ENCODE measurements at places on chromosomes 1 and 21.

- DNase-seq, result no peak
Observed at GRCh38 chr1:20793236-20793635, 6.1 kb upstream of the HP1BP3 start.

GRCh38 chr1:186802388-186802787 is 26.4 kb upstream of the PLA2G4A start:
- no peak for DNase-seq

GRCh38 chr21:18705971-18706370 is 302.4 kb upstream of the TMPRSS15 start:
- no peak for DNase-seq

DNA sequence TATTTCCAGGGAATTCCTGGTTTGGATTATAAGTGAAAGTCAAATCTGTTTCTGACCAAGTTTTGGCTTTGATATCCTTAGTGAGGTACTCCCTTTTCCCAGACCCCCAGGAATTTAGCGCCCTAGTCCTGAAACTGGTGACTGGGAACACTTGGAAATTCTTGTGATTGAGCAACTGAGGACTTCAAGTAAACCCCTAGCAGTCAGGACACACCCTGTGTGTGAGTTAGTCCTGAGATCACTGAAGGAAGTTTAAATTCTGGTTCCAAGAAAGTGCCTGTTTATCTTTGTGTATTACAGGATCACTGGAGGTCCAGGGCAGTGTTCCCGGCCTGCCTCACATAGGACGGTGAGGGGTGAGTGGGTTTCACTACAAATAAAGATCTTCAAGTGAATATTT is 95.1 kb upstream of the F3 start:
- DNase-seq, result no peak

DNA sequence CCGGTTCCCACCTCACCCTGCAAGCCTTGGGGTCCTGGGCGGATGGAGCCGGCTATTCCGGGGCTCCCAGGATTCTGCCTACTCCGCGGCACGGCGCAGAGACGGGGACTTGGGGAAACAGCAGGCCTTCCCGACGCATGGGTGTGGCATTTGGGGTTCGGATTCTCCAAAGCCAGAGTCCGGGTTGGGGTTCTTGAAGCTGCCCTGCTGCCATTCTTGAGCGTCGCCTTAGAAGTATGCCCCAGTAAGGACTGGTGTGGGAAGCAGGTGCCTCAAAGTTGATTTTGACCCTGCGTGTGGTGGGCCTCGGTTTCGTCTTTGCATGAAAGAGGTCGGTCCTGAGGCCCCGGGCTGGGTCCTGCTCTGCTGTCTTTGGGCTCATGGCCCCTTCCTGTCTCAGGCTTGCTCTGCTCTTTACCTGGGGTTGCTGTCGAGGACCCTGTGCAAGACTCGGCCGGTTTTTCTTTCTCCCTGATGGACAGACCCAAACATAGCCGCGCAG is 696 bp downstream of the GUK1 start:
- no peak for DNase-seq

GRCh38 chr1:57966751-57967406 is 543.0 kb upstream of the DAB1 start:
- no peak for DNase-seq

DNA sequence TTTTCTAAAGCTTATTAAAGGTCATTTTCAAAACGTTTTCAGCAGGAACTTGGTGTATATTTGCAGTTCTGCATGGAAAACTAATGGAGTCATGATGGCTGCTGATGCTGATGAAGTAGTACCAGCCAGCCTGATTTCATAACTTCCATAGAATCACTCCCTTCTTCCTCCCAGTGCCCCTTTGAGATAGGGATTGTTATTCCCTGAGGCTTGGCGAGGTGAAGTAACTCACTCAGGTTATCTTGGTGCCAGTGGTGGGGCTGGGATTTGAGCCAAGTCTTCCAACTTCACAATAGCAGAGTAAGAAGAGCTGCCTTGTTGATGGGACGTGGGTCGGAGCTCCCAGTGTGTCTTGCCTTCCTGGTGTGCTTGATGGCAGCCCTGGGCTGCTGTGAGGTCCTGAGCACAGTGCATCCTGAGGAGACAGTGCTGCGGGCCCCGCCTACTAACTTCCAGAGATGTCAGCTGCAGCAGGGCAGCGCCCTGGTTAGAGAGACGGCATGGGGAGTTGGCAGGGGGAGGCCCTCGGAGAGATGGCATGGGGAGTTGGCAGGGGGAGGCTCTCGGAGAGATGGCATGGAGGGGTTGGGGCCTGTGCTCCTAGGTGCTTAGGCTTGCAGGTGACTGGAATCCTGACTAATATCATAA is 92.6 kb downstream of the PCBP3 start:
- DNase-seq, result no peak

GRCh38 chr1:39196244-39197215 is 8.0 kb upstream of the MACF1 start:
- DNase-seq, result no peak

DNA sequence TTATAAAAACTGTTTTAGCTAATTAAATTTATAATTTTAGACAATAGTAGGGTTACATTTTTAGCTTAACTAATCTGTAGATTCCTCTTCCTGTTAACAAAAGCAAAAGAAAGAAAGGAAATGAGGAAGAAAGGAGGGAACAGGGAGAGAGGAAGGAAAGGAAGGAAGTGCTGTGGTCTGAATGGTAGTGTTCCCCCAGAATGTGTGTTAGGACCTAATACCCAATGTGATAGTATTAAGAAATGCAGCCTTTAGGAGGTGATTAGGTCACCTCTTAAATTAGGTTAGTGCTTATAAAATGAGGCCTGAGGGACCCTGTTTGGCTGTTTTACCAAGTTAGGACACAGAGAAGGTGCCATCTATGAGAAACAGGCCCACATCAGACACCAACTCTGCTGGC is 136.9 kb upstream of the SAMSN1 start:
- DNase-seq, result no peak

- DNase-seq, result no peak
Observed at GRCh38 chr21:44849616-44850130, 23.8 kb downstream of the PTTG1IP start.

GRCh38 chr1:235156265-235156664 is 4.8 kb downstream of the RBM34 start:
- no peak for DNase-seq

GRCh38 chr1:246599315-246599714 is 33.1 kb downstream of the CNST start:
- DNase-seq, result no peak

- no peak for DNase-seq
Observed at GRCh38 chr1:20771780-20772179, 15.3 kb downstream of the HP1BP3 start.

DNA sequence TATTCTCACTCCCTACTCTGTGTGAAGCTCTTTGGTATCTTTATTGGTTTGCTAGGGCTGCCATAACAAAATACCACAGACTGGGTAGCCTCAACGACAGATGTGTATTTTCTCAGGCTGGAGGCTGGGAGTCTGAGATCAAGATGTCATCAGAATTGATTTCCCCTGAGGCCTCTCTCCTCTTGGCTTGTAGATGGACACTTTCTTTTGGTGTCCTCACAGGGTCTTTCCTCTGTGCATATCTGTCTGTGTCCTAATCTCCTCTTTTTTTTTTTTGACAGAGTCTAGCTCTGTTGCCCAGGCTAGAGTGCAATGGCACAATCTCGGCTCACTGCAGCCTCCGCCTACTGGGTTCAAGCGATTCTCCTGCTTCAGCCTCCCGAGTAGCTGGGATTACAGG is 71.4 kb upstream of the KCNJ6 start:
- no peak for DNase-seq

- DNase-seq, result no peak
Observed at GRCh38 chr1:233368789-233369130, 41.2 kb downstream of the MAP3K21 start.

GRCh38 chr1:101107496-101108110 is 82.0 kb upstream of the DPH5 start:
- DNase-seq, result no peak

DNA sequence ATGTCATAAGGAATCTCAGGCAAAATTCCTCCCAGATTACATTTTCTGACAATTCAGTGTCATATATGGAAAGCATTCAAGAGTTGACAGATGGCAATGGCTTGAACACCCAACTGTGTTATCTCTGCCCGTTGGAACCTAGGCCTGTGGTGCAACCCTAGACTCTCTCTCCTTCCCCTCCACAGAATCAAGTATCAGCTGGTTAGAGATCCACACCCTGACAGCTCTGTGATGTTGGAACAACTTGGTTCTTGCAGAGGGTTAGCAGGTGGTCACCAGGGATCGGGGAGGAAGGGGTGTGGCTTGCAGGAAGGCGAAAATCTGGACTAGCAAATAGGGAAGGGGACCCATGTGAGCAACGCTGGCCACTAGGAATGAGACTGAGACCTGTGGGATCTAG is 26.3 kb downstream of the PCSK9 start:
- no peak for DNase-seq

GRCh38 chr1:189117072-189117770 is 1360.4 kb downstream of the BRINP3 start:
- no peak for DNase-seq

- no peak for DNase-seq
Observed at GRCh38 chr1:214391873-214392645, 111.1 kb downstream of the SMYD2 start.

DNA sequence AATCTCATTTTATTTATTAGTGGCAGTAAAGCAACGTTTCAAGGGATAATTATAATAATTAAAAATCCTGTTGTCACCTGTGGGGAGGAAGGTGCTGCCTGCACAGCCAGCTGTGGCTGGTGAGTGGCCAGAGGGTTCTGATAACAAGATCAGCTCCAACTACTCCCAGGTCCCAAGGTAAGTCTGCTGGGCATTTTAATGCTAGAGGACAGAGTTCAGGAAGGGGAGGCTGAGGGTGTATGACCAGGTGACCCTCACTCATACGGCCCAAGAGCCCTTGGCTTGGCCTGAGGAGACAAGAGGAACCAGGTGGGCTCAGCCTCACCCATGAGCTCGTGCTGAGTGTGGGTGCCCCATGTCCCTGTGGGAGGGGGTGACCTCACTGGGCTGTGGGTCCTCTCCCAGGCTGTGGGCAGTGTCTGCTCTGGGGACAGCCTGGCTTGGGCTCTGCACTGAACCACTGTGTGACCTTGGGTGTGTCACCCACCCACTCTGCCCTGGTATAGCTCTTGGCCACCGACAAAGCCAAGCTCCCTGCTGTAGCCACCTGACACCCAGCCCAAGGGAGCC is 223.8 kb downstream of the PTPRU start:
- DNase-seq, result no peak

DNA sequence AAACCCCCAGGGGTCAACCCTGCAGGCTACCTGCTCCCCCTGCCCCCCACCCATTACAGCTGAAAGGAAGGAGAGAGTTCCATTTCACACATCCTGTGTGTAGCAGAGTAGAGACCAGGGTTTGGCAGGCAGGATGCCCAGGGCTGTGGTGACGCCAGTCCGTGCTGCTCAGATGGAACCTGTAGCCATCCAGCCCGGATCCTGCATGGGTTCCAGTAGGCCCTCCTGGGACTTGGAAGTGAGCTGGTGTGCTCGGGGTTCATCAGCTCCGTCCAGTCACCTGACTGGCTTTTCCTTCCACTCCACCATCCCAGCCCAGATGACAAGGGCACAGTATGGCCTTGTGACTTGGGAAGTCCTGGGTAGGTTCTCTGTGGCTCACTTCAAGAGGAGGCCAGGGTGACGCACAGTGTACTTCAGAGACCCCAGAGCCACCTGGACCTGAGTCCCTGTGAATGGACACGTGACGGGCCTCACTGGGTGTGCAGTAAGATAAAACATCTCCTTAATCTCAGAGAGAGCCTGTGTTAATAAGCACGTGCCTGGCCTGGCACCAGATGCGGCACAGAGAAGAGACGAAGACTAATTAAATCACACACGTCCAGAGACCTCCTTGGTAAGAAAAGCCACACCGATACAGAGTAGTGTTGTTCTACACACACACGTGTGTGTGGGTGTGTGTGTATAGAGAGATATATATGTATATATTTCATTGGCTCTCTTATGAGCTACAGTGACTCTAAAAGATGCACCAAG is 16.0 kb downstream of the ITPKB start:
- no peak for DNase-seq

- DNase-seq, result no peak
Observed at GRCh38 chr21:22343303-22343702, 1345.1 kb downstream of the NCAM2 start.

GRCh38 chr1:17633654-17634053 is 94.2 kb downstream of the ARHGEF10L start:
- no peak for DNase-seq

GRCh38 chr1:234186037-234186688 is 187.1 kb upstream of the COA6 start:
- peak; percentile 74 for DNase-seq

Measured in non-pigmented ciliary epithelial cell (primary cell).